Activated CD4-positive, alpha-beta T cell treated with anti-CD3 and anti-CD28 coated beads, Interleukin-2, amount 10 ng/mL, durations not matched to agents 7 days and 5 days (primary cell): ENCODE measurements at places on chromosomes 16 and 17.

- no peak for DNase-seq
Observed at GRCh38 chr16:85601272-85601639, 11.9 kb upstream of the GSE1 start.

DNA sequence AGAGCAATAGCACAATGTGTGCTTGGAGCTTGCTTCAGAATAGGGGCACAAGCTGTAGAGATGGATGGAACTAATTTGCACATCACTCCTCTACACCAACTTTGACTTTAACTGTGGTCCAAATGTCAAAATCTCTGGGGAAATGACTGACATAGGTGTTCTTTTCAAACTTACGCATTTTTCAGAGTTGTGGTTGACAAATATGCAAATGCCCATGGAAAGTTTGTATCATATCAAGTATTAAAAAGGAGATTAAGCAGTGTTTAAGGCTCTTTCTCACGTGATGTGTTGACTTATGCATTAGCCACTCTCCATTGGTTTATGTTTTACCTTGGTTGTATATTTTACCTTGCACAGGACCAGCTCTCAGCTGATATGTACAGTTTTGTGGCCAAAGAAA lies 77.1 kb downstream of the ELAC2 start:
- no peak for DNase-seq

GRCh38 chr16:79069633-79070032 lies 530.9 kb downstream of the MAF start:
- DNase-seq = no peak

DNA sequence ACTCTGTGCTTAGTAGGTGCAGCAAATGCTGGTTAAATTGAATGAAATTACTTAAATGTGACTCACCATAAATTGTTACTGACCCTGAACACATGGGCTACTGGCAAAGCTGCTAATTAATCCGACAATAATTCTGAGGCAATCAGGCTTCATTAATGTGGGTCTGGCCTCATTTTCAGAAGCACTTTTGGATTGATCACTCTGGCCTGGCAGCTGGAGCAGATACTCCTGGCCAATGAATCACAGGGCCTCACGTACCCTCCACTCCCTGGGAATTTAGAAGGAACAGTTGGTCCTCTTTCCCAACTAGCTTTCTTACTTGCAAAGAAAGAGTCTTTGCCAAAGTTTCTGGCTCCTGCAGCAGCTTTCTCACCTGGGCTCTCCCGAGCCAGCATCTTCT lies 162.0 kb upstream of the ZKSCAN2 start:
- DNase-seq = no peak

GRCh38 chr16:66569827-66570405 lies 3.7 kb downstream of the CMTM1 start:
- no peak for DNase-seq

DNA sequence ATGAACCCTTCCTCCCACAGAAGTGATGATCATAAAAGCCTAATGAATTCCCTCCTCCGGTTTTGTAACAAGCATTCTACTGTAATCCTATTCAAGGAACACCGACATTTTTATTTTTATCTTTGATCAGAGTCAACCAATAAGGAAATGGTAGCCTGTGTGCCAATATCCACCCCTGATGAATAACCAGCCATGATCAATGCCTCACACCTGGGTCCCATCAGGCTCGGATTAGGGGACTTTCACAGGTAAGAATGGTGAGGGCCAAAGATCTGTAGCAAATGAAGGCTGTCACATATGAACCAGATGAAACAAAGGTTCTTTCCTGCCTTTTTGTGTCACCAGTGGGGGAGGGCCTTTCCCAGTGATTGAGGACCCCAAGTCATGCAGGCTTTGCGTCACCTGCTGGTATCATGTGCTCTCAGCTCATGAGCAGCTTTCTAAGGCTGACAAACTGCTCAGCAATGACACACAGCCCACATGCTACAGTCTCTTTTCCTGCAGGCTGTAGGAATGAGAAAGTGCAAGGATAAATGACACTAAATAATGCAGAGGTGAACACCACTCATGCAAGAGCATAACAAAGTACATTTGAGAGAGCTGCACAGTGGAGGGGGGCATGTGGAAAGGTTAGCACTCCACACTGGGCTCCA lies 34.9 kb downstream of the TOM1L2 start:
- DNase-seq = no peak

- DNase-seq = no peak
Observed at GRCh38 chr17:2971851-2972250, 91.6 kb downstream of the OR1D5 start.

DNA sequence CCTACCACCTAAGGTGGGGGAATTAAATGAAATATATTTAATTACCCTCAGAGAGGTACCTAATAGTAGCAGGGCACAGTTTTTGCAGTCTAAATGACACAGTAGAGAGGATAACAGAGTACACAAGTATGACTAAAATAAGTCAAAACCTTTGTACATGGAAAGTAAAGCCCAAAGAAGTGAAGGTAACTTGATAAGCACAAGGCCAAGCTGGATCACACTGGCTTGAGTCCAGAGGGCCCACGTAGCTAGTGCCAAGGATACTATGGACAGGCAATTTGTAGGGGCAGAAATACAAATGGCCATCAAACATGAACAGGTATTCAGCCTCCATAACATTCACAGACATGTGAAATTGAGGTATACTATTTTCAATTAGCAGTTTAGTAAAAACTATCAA lies 7.6 kb downstream of the MYO18A start:
- DNase-seq = no peak

DNA sequence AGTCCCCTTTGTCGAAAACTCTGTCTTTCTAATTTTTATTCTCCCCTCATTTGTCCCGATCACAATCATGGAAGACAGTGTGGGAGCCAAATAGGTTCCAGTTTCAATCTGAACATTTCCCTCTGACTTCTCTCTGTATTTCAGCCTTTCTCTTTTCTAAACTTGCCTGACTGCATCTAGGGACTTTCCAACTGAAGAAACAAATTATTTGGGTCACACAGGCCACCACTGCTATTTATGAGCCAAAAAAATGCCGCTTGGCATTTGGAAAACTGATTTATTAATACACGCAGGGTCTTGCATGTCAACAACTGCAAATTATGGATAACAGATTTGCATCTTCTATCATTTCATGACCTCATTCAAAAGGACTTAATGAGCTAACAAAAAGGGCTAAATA lies 55.2 kb upstream of the ELAC2 start:
- DNase-seq = no peak

DNA sequence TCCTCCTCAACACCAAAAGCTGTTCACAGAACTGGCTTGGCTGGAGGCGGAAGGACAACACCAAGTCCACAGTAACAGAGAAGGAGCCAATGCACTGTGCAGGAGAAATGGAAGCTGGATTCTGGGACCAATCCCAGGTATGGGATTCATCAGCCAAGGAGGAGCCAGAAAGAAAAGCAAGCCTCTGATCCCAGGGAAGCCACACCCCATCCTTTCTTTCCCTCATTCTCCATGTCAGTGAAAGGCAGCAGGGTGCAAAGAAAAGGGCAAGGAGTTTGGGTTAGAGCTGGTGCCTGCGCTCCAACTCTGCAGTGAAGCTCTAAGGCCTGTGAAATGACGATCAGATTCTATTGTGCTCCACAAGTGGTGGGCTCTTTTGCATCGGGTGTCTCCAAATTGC lies 11.0 kb downstream of the DCAKD start:
- DNase-seq = no peak
